Activated CD4-positive, alpha-beta memory T cell treated with anti-CD3 and anti-CD28 coated beads, Interleukin-2, amount 10 ng/mL, durations not matched to agents 7 days and 5 days (primary cell): ENCODE measurements at places on chromosomes 6 and 20. TPM values are rescaled to one million over a fixed set of nuclear protein-coding genes. Genes with fewer than 3 reads are reported as not detected.

The DTD1 gene
- total RNA-seq, result 28.6 TPM

The NRN1 gene
- total RNA-seq, result 3.2 TPM

The DPPA5 gene
- not detected for total RNA-seq

GRCh38 chr6:118810420-118811027, 83.4 kb upstream of the ASF1A start:
- DNase-seq, result peak; percentile 83

The PRPH2 gene
- total RNA-seq, result not detected

The MYBL2 gene
- total RNA-seq, result 76.6 TPM

DNA sequence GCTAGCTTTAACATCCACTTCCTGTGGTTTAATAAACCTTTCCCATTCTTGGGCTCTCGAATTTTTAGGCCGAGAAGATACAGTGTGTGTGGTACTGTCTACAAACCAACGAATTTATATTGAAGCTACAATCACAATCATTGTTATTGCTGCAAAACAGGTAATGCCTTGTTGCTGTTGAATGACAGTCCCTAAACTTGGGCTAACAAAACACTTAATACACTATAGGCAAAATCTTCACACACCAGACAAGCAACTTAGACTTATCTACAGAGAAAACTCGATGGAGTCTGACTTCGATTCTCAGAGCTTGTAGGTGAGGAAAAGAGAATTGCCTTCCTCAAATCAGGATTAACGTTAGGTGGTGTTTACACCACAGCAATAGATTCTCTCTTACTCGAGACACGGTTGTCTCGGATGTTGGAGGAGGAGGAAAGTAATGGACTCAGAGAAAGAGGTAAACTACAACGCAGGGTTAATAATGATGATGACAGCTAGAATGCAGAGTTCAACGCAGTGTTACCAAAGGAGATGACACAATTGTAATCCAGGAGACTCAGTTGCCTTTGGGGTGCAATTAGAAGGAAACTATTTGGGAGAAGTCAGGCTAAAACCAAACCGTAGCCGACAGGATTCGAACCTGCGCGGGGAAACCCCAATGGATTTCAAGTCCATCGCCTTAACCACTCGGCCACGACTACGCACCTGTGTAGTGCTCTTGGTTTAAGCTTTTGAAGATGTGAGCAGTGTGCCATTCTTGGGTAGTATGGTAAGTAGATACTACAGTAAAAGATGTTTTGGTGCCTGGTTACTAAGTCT, 32.5 kb upstream of the ZNF184 start:
- DNase-seq, result peak; percentile 37

- no peak for DNase-seq
Observed at GRCh38 chr20:11110535-11110934, 436.7 kb upstream of the JAG1 start.

GRCh38 chr6:133241901-133242636, 912 bp downstream of the EYA4 start:
- DNase-seq, result no peak

The CALHM6 gene
- total RNA-seq, result 11.2 TPM

DNA sequence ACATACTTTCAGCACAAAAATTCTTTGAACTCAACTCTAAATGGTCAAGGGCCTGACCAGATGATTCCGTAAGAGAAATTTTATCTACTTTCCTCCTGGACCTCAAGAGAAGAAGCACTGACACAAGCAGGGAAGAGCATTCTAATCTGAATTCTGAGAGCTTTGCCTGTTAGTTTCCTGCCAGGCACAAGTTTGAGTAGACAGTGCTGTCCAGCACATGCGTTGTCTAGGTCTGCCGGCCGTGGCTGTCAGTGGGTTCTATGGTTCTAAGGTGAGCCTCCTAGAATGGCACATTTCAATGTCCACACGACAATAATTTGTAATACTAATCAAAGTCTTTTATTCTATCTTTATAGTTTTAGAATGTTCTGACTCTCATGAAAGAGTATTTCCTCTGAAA, 91.9 kb downstream of the RFPL4B start:
- DNase-seq, result no peak

DNA sequence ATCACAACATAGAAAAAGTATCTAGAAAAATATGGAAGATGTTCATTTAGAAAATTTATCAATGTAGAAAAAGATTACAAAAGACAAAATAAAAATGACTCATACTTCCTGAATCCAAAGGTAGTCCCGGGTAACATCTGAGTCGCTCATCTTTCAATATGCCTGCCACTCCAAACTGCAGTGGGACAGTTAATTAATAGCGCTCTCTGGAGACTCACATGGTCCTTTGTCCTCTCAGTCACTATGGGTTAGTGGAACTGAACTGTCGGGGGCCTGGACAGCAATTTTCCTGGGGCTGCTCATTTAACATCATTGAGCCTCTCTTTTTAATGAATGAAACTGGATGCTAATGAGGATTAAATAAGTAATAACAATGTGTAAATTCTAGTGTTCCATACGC, 103.4 kb downstream of the MAP3K4 start:
- no peak for DNase-seq

GRCh38 chr20:37327748-37328147, 18.2 kb upstream of the SRC start:
- DNase-seq, result no peak

- DNase-seq, result no peak
Observed at GRCh38 chr20:40294747-40295146, 394.3 kb downstream of the MAFB start.

The SLC44A4 gene
- total RNA-seq, result not detected

DNA sequence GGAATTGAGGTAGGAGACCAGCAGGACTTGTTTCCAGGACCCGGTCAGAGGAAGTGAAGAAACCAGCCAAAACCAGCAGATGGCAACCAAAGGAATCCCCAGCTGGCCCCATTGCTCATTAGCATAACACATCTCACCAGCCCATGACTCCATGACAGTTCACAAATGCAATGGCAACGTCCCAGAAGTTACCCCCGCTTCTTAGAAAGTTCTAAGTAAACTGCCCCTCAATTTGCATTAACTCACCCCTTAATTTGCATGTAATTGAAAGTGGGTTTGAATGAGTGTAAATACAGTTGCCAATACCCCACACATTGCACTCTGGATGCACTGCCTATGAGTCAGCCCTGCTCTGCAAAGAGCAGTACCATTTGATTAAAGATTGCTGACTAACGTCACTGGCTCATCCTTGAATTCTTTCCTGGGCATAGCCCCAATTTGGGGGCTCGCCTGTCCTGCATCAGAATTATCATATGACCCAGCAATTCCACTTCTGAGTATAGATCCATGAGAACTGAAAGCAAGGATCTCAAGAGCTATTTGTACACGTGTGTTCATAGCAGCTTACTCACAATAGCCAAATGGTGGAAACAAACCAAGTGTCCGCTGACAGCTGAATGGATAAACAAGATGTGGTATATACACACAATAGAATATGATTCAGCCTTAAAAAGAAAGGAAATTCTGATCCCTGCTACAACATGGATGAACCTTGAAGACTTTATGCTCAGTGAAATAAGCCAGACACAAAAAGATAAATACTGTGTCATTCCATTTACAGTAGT, 36.4 kb downstream of the MYLK4 start:
- no peak for DNase-seq

- DNase-seq, result no peak
Observed at GRCh38 chr20:32281711-32282110, 4.3 kb downstream of the KIF3B start.

The TP53TG5 gene
- not detected for total RNA-seq

GRCh38 chr6:7687145-7688111, 38.5 kb upstream of the BMP6 start:
- DNase-seq, result no peak

DNA sequence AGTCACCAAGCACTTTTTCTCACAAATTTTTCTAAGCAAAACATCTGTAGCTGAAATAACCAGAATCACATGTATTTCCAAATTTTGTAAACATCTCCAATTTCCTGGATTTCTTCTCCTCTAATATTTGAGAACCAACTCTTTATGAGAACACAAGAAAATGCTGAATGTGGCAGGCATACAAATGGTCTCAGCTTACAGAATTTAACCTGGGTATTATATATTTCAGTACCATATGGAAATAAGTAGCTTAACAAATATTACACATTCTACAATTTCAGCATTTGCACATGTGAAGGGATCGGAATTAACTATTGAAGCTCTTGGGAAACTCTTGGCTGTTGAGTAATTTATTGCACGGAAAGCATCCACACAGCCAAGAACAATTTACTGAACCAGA, 92.5 kb downstream of the TBXT start:
- DNase-seq, result no peak

GRCh38 chr6:3847521-3847920, 1.7 kb upstream of the FAM50B start:
- no peak for DNase-seq

The SLC22A2 gene
- total RNA-seq, result not detected

- DNase-seq, result no peak
Observed at GRCh38 chr6:514396-514978, 122.9 kb downstream of the IRF4 start.

DNA sequence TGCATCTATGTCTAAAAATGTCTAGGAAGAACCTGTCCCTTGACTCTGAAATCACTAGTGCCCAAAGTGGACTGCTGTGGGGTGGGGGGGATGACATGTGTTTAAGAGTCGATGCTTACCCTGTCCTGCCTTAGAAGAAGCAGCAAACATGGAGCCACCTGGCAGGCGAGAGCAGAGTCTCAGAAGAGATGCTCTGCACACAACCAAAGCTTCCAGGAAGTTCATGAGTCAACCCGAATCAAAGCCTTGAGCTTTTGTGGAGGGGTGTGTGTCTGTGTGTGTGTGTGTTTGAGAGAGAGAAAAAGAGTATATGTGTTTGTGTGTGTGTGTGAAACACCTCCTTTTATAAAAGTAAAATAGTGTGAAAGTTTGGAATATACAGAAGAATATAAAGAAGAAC, 269.9 kb downstream of the ALDH8A1 start:
- no peak for DNase-seq

- peak; percentile 84 for DNase-seq
Observed at GRCh38 chr6:26123947-26124780, 36.9 kb downstream of the HFE start.

The ID1 gene
- total RNA-seq, result 0.48 TPM

The DDR1 gene
- 3.2 TPM for total RNA-seq

The PAK5 gene
- total RNA-seq, result not detected

GRCh38 chr20:34824026-34824425, 1.4 kb downstream of the NCOA6 start:
- no peak for DNase-seq

DNA sequence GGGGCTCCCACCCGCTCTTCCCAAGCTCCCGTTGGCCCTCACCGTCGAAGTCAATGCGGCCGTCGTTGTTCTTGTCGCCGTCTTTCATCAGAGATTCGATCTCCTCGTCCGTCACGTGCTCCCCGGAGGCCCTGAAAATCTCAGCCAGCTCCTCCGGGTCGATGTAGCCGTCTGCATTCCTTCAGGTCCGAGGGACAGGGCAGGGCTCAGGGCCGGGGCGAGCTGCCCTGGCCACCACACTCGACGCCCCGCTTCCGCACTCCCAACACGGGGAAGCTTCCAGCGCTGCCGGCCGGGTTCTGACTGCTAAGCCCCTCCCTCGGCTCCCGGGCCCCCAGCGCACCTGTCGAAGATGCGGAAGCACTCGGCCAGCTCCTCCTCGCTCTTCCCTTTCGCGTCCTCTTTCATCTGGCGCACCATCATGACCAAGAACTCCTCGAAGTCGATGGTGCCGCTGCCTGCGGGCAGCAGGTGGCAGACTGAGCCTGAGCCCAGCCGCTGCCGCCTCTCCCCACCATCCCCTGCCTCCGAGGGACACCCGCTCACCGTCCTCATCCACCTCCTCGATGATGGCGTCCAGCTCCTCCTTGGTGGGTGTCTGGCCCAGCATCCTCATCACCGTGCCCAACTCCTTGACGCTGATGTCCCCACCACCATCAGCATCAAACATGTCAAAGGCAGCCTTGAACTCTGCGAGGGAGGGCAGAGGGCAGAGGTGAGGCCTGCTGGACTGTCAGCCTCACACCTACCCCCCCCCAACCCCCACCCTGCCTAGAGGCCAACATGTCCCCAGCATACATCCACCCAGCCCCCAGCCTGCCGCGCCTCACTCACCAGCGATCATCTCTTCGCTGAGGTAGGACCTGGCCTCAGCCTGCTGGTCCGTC, 2.9 kb downstream of the TNNC2 start:
- DNase-seq, result peak; percentile 59

The OLIG3 gene
- 0.45 TPM for total RNA-seq

The RBL1 gene
- total RNA-seq, result 45.6 TPM

GRCh38 chr6:129691709-129692108, 18.3 kb downstream of the ARHGAP18 start:
- DNase-seq, result no peak

DNA sequence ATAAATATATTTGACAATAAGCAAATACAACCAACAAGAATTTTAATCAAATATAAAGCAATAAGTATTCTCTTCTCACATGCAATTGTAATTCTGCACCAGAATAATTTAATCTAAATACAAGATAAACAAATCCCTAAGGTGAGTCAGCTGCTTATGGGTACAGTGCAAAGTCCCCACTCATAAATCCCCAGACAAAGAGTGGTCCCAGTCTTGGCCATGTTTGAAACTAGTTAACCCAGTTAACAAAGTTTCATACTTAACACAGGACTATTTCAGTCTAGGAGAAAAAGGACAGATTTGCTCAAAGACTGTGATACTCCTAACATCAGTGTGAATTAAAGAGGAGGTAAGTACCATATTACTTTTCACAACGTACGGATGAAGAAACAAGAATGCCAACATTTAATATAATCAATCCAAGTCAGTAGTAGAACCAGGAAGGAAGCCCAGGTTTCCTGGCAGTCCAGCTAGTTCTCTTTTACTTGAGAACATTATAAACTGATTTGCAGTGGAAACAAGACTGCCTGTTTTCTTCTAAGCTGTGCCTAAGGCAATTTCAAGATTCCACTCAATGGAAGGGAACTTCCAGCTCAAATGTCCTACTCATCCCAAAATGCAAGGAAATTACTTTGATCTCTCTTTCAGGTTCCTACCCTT, 10.4 kb downstream of the SAMD3 start:
- no peak for DNase-seq
